ENCODE measurements at places on chromosomes 3 and 15. TPM values are rescaled to one million over a fixed set of nuclear protein-coding genes. Genes with fewer than 3 reads are reported as not detected.
A peak's percentile ranks its signal among the peaks of the same experiment; 100 is the strongest.

DLL4 gene
- total RNA-seq = 5.9 TPM

LRRN1 gene
- total RNA-seq = 85.2 TPM

ROPN1 gene
- total RNA-seq = not detected

GRCh38 chr3:183144363-183144762 lies 18.2 kb downstream of the LAMP3 start:
- DNase-seq = no peak
- H3K4me1 ChIP-seq = peaks cover 12% of the 10 kb centered on the region
- H3K36me3 ChIP-seq = no peaks in the 10 kb centered on the region
- no peaks in the 10 kb centered on the region for H3K27me3 ChIP-seq

DNA sequence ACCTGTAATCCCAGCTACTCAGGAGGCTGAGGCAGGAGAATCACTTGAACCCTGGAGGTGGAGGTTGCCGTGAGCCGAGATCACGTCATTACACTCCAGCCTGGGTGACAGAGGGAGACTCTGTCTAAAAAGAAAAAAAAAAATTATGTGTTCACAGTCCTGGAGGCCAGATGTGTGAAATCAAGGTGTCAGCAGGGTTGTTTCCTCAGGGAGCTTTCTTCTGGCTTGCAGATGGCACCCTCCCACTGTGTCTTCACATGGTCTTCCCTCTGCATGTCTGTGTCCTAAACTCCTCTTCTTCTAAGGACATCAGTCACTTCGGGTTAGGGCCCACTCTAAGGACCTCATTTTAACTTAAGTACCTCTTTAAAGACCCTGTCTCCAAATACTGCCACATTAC lies 56.1 kb upstream of the UBE2E1 start:
- no peak overlapping the region for H3K4me3 ChIP-seq
- no peaks in the 10 kb centered on the region for H3K36me3 ChIP-seq
- peaks cover 10% of the 10 kb centered on the region for H3K27me3 ChIP-seq
- peaks cover 36% of the 10 kb centered on the region for H3K4me1 ChIP-seq

DNA sequence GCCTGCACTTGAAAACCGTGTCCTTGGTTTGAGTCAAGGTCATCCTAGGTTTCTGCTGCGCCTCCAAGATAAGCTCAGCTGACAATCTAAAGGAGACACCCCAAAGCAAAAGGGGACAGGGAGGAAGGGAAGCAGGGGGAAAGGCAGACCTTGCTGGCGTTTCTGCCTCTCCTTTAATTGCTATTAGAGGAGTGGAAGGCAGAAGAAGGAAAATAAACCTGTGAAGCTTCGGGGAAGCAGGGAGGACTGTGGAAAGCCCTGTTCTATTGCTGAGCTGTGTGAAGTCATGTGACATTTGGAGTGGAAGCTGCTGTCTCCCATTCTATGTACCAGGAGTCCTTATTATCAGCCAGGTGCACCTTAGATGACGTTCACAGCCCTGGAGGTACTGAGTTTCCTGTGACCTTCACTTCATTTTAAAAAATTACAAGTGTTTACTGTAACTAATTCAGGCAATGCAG lies 21.5 kb upstream of the CHD2 start:
- peak overlapping the region; percentile 10 for H3K4me3 ChIP-seq
- peak overlapping the region; percentile 31 for H3K27ac ChIP-seq
- peaks cover 2% of the 10 kb centered on the region for H3K36me3 ChIP-seq
- DNase-seq = no peak

- no peaks in the 10 kb centered on the region for H3K36me3 ChIP-seq
- DNase-seq = peak; percentile 32
- no peak overlapping the region for H3K4me3 ChIP-seq
- H3K27me3 ChIP-seq = peaks cover 26% of the 10 kb centered on the region
- H3K27ac ChIP-seq = no peak overlapping the region
Measured at GRCh38 chr3:10647376-10647775, 142.0 kb upstream of the ATP2B2 start.

- no peak for DNase-seq
- no peak overlapping the region for H3K27ac ChIP-seq
- no peaks in the 10 kb centered on the region for H3K4me1 ChIP-seq
- peaks cover 37% of the 10 kb centered on the region for H3K27me3 ChIP-seq
- H3K36me3 ChIP-seq = no peaks in the 10 kb centered on the region
Measured at GRCh38 chr3:10666621-10667020, 149.4 kb upstream of the SLC6A11 start.

DNA sequence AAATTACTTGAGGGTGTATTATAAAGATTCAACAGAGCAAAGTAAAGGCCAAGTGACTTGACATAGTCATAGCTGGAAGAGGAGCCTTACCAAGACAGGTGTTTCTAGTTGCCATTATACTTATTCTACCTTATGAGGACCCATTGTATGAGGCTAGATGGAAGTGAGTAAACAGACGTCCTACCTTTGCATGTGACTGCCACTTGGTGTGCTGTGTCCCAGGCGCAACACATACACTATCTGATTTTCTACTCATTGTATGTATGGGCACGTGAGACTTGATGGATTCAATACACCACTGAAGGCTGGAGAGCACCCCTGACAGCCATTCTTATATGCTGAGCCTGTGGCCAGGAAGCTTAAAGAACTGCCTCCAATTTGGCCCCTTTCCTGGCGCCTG lies 40.5 kb downstream of the BOC start:
- H3K4me1 ChIP-seq = peaks cover 54% of the 10 kb centered on the region
- H3K27me3 ChIP-seq = peaks cover 3% of the 10 kb centered on the region
- no peak overlapping the region for H3K4me3 ChIP-seq
- H3K27ac ChIP-seq = no peak overlapping the region

DNA sequence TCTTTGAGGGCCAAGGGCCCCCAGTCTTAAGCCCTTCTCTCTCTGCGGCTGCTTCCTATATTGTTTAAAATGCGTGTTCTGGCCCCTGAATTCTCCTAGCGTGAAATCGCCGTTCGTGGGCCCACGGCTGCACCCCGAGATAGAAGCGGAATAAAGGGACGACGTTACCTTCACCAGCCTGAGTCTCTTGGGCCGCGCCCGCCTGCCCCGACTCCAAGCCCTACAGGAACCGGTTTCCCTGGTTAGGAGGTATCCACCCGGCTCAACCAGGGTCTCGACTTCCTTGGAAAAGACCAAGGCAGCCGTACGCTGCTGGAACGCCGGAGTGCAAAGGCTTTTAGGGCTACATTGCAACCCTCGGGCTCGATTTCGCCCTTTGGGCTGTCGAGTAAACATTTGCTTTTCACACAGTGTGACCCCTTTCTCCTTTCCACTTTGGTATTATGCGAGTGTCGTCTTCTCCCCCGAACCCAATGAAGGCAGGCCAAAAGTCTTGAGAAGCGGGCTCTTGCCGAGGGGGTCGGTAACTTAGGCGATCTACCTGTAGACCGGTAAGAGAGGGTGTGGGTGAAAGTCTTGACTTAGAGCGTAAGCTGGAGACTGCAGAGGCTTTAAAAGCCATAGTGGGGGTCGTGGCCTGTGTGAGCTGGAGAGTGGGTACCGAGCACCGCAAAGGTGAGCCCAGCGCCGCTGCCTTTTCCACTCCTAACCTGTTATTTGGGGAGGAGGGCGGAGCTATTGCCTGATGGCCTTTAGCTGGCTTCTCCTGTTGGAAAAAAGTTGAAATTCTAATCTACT lies 2.0 kb downstream of the TRIM71 start:
- H3K36me3 ChIP-seq = peaks cover 17% of the 10 kb centered on the region
- peaks cover 32% of the 10 kb centered on the region for H3K27me3 ChIP-seq
- peak; percentile 71 for DNase-seq
- H3K4me1 ChIP-seq = peaks cover 39% of the 10 kb centered on the region
- peak overlapping the region; percentile 89 for H3K27ac ChIP-seq
- H3K4me3 ChIP-seq = peak overlapping the region; percentile 95

DNA sequence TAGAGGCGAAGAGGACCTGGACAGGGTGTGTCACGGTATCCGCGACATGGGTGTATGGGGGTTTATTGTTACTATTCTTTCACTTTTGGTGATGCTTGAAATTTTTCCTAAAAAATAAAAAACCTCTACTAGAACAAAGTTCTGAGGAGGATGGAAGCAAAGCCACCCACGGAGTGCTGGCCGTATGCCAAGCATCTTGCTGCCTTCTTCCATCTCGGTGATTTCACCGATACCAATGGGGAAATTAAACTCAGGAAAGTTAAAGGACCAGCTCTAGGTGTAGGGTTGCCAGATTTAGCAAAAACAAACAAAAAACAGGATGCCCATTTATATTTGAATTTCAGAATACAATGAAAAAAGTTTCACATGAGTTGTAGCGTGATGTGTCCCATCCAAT lies 33.9 kb downstream of the SMAD6 start:
- no peak overlapping the region for H3K4me3 ChIP-seq
- DNase-seq = no peak
- no peak overlapping the region for H3K27ac ChIP-seq
- H3K36me3 ChIP-seq = peaks cover 13% of the 10 kb centered on the region
- peaks cover 39% of the 10 kb centered on the region for H3K4me1 ChIP-seq
- no peaks in the 10 kb centered on the region for H3K27me3 ChIP-seq

GRCh38 chr3:174218016-174218415 lies 641.1 kb upstream of the NAALADL2 start:
- DNase-seq = no peak
- no peaks in the 10 kb centered on the region for H3K36me3 ChIP-seq
- peaks cover 3% of the 10 kb centered on the region for H3K4me1 ChIP-seq
- no peaks in the 10 kb centered on the region for H3K27me3 ChIP-seq

Data from type B pancreatic cell (in vitro differentiated cells).